ENCODE measurements at places on chromosomes 6 and 20. TPM values are rescaled to one million over a fixed set of nuclear protein-coding genes. Genes with fewer than 3 reads are reported as not detected.

The CST4 gene
- total RNA-seq = not detected

The EDN1 gene
- 88.5 TPM for total RNA-seq

The ELOVL2 gene
- not detected for total RNA-seq

The NFATC2 gene
- total RNA-seq = 3.3 TPM

The TBC1D32 gene
- 4.3 TPM for total RNA-seq

The ATXN1 gene
- total RNA-seq = 10.8 TPM

The LY6G5C gene
- total RNA-seq = 1.4 TPM

The SNAP25 gene
- not detected for total RNA-seq

The DACT2 gene
- not detected for total RNA-seq

The PPP1R3G gene
- total RNA-seq = 0.52 TPM

The TMC2 gene
- total RNA-seq = not detected

All from dermis lymphatic vessel endothelial cell (primary cell).